Activated naive CD4-positive, alpha-beta T cell (primary cell): ENCODE measurements at places on chromosomes 6 and 20.
A peak's percentile ranks its signal among the peaks of the same experiment; 100 is the strongest.

DNA sequence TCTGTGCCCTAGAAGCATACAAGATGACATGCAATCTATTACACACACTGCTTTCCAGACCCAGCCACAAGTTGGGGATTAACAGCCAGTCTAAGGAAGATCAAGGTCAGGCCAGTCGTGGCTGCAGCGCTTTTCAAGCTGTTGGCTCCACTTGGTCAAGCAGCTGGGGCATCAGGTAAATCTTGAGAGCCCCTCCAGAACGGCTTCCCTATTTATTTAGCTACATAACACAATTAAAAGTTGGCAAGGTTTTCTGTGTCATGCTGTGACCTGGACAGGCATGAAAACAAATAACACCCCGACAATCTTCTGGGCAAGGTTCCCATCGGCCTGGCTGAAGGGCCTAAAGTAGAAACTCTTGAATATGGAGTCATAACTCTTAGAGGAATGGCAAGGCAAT, 524.3 kb downstream of the PRKN start:
- DNase-seq, result no peak

GRCh38 chr6:93317592-93317991, 101.8 kb downstream of the EPHA7 start:
- DNase-seq, result no peak

DNA sequence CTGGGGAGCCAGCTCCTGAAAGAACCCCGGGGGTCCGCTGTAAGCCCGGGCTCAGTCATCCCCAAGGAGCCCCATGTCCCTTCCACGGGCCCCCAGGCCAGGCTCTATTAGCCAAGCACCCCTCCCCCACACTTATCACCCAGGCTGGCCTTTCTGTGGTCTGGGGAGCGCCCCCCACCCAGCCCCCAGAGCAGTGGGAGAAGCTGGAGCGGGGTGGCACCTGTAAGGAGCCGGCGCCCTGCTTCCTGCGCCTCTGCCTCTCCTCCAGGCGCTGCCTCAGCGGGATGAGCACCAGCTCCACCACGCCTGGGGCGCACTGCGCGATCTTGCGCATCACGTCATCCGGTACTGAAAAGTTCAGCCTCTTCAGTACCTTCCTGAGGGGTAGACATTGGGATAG, 2.3 kb downstream of the SPEF1 start:
- no peak for DNase-seq

GRCh38 chr6:128595544-128595943, 75.1 kb upstream of the PTPRK start:
- DNase-seq, result no peak

DNA sequence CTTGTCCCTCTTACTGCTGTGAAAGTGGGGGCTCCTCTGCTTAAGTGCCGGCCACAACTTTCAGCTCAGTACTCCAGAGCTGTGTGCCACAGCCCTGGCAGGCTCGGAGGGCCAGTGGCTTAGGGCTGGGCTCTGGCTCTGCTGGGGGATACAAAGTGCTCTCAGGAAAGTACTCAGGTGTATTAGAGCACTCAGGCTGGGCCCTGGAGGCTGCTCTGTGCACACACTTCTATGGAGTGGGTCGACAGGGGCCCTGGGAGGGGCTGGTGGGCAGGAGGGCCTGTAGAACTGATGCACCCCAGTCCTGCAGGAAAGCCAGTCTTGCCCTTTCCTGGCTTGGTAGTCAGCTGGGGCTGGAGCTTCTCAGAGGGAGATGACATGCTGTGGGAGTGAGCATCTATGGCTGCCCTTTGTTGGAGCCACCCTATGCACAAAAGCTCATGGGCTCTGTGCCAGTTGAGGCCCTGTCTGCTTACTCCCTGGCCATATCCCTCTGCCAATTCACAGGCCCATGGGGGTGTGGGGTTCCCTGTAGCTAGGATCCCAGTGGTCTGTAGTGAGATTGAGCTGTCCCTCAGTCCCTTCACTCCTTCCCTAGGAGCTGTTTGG, 22.0 kb downstream of the CENPW start:
- DNase-seq, result no peak

GRCh38 chr6:110661414-110661813, 153.9 kb downstream of the CDK19 start:
- DNase-seq, result no peak

DNA sequence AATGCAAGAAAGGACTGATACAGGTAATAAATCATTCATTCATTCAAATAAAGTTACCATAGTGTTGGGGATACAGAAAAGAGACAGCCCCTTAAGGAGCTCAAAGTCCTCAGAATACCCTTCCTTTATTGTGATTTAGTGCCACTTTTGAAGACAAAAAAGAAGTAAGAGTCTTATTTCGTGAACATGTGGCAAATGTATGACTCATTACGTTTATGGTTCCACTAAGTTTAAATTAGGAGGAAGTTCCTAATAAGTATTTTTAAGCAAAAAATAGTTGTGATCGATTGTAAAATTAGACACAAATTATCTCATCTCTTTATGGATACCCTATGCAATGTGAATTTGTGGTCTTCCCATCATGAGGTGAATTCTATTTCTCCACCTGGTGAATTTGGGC, 38.5 kb upstream of the GCLC start:
- no peak for DNase-seq

GRCh38 chr6:89079511-89080234, 878 bp upstream of the PNRC1 start:
- DNase-seq, result peak; percentile 45

DNA sequence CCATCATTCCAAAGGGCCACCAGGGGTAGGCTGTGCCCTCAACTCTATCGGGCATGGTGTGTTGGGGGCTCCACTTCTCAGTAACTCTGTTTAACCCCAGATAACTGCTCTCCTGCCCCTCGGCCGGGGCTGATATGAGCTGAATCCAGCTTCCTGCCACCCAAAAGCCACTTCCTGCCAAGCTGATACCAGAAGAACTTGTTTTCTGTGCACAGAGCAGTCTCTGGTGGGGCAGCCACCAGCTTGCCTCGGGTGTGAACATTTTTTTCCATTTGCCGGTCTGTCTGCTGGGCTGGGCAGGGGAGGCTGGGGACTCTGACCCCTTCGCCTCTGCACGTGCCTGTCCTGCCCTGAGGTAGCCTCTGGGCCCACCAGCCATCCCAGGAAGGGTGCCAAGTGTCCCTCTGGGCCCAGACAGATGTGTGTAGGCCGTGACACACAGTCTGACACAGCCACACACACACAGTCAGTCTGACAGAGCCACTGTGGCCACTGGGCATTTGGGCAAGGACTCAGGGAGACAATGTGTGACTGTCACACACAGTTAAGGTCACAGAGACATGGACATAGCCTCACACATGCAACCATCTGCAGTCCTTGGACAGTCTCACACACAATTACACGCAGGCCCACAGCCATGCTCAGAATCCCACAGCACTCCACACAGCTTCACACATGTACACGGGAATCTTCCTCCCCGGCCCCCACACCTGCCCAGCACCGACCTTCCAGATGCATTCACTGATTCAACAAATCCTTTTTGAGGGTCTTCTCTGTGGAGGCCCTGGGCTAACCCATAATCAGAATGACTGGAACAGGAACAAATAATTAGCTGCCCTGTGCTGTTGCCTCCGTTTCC, 45.1 kb downstream of the NOL4L start:
- peak; percentile 23 for DNase-seq

DNA sequence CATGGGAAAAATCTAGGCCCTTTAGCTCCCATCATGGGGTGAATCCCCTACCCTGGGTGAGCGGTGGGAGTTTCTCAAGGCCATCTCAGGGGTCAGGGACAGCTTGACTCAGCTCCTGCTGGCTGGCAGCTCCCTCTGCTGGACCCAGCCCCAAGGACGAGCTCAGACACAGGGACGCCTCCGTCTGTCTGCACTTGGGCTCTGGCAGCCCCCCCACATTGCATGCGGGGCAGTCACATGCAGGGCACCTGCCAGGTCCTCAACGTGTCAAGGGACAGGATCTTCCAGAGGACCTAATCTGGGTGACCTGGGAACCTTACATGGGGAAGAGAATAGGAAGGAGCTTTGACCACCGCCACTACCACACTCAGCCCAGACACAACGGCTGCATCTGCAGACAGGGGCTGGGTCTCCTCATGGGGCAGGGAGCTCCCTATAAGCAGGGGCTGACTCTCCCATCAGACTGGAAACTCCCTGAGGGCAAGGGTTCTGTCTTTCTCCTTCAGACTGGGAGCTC, 173.4 kb downstream of the MRPL14 start:
- DNase-seq, result no peak
